ENCODE measurements at places on chromosomes 12 and 14.

GRCh38 chr14:51490205-51490604, 161.5 kb upstream of the FRMD6 start:
- no peak for DNase-seq

DNA sequence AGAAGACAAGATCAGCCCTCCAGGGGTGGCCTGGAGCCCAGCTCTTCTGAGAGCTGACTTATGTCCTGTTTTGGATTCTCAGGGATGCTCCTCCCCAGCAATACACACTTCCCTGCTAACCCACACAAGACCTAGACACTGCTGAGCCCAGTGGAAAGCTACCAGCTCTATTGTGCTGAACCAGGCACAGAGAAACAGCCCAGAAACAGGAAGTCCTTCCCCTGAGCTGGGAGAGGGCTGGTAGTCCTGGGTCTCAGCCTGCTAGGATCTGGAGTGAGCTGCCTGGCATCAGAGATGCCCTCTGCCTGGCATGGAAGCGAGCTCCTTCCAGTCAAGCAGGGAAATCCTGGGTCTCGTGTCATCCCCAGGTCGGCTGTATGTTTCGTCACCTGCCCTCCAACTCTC, 1.2 kb upstream of the LAG3 start:
- DNase-seq, result no peak

DNA sequence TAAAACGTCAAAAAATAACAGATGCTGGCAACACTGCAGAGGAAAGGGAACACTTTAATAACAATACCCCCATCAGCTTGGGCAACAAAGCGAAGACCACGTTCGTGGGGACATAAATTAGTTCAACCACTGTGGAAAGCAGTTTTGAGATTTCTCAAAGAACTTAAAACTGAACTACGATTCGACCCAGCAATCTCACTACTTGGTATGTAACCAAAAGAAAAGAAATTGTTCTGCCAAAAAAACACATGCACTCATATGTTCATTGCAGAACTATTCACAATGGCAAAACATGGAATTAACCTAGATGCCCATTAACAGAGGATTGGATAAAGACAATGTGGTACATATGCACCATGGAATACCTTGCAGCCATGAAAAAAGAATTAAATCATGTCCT, 81.2 kb upstream of the RAP1B start:
- no peak for DNase-seq

DNA sequence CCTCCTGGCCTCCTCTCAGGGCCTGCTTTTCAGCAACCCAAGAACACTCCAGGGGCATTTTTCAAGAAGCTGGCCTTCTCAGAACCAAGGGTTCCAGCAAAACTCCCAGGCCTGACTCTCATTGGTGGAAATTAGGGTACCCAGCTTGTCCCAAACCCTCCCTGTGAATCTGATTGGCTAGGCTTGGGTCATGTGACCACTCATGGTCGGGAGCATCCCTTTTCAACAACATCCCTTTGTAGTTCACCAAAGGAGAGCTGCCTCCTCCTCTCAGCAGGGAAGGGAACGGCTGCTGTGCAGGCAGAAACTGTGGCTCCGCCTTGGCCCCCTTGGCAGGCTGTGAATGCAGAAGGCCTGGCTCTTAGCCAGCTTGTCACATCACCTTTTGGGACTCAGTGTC, 94.5 kb downstream of the AACS start:
- no peak for DNase-seq

DNA sequence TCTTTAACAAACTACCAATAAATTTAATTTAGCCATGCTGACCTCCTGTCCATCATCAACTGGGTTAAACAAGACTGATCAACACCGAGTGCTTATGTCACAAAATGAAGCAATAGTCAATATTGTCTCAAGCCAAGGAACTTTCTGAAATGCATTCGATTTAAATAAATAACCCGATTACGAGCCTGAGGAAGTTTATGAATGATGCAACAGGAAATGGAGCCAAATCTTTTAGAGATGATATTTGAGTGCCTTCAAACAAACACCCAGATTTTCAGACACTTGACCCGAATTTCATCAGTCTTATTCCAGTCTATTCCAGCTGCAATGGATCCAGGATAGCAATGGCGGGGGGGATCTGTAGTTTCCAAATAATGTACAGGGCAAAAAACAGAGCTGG, 27.9 kb downstream of the FAR2 start:
- DNase-seq, result no peak

- DNase-seq, result no peak
These were observed 15.7 kb downstream of the TBX3 start for GRCh38 chr12:114668151-114668885.

DNA sequence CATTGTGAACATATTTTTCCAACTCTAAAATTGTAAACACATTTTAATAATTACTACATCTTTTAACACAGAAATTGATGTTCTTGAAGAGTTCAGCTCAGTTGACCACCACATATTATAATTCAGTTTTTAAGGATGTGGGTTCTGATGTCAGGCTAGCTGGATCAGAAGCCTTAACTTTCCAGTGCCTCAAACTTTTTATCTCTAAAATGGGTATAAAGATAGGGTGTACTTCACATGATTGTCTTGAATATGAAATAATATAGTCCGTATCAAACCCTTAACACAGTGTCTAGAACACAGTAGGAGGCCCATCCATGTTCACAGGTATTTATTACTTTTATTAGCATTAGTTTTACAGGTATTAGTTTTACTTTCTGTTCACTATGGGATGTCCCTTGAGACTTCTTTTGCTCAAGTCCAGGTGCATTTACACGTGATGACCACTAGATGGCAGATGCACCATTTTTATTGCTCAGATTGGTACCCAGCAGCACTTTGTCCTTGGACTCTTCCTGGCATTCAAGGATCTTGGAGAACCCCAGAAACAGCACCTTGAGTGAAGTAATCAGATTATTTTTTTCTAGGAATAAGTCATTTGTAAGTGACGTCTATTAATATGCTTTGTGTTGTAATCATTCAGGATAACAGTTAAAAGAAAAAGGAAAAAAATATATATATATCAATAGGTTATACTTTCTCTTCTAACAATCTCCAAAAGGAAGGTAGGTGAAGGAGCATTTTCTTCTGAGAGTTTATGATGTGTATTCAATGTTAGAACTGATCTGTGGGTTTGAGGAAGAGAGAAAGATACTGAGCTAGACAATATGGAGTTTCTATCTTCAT, 580.2 kb downstream of the ETNK1 start:
- DNase-seq, result peak; percentile 25

GRCh38 chr12:53324113-53324778, 2.8 kb upstream of the AAAS start:
- DNase-seq, result peak; percentile 80

DNA sequence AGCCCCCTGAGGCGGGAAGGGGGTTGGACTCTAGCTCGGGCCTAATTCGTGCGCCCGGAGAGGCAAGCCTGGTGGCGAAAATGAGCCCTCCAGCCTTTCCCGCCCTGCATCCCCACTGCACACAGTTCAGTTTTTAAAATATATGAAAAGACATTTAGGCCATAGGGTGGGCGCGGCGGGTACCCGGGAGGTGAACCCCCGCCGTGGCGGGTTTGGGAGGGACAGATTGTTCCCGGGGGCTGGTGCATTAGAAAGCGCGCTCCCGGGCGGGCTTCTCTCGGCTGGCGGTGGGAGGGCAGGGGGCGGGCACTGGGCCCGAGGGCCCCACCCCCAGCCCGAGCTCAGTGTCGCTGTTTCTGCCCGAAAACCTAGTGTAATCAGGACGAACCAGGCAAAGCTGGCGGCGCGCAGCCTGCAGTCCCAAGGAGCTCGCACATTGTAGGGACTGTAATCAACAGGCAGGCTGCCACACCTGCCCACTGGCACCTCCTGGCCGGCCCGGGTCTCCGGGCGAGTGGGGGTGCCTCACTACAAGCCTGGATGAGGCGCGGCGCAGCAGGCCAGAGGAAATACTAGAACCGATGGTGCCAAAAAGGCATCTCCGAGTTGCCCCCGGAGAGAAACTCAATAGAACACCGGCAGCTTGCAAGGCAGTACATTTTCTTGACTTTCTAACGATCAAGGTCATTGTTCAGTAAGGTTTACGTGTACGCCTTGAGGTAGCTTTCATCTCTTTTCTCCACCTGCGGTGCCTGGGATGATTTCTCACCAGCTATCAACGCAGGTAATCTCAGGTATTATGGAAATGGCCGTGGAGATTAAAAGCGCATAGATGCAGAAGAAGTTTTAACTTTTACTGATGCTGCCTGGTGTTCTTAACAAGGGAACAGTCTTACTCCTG, 764 bp upstream of the SPTB start:
- DNase-seq, result peak; percentile 68

DNA sequence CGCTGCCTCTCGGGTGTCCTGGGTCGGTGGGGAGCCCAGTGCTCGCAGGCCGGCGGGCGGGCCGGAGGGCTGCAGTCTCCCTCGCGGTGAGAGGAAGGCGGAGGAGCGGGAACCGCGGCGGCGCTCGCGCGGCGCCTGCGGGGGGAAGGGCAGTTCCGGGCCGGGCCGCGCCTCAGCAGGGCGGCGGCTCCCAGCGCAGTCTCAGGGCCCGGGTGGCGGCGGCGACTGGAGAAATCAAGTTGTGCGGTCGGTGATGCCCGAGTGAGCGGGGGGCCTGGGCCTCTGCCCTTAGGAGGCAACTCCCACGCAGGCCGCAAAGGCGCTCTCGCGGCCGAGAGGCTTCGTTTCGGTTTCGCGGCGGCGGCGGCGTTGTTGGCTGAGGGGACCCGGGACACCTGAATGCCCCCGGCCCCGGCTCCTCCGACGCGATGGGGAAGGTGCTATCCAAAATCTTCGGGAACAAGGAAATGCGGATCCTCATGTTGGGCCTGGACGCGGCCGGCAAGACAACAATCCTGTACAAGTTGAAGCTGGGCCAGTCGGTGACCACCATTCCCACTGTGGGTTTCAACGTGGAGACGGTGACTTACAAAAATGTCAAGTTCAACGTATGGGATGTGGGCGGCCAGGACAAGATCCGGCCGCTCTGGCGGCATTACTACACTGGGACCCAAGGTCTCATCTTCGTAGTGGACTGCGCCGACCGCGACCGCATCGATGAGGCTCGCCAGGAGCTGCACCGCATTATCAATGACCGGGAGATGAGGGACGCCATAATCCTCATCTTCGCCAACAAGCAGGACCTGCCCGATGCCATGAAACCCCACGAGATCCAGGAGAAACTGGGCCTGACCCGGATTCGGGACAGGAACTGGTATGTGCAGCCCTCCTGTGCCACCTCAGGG, 679 bp downstream of the ARF6 start:
- DNase-seq, result peak; percentile 83

DNA sequence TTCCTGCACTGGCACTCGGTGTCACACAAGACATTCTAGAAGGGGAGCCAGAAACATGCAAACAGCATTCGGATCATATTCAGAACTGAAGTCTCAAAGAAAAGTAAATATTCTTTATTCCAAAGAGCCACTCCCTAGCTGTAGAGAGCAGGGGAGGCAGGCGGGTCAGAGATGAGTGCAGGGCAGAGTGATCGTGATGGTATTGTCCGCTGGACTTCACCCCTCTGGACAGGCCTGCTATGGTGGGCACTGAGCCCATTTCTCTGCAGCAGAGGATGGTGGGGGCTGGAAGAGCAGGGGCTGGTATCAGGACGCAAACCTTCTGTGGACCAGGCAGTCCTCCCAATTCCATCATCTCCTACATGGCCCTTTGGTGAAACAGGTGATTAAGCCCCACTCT, 25.6 kb downstream of the IRF2BPL start:
- no peak for DNase-seq

DNA sequence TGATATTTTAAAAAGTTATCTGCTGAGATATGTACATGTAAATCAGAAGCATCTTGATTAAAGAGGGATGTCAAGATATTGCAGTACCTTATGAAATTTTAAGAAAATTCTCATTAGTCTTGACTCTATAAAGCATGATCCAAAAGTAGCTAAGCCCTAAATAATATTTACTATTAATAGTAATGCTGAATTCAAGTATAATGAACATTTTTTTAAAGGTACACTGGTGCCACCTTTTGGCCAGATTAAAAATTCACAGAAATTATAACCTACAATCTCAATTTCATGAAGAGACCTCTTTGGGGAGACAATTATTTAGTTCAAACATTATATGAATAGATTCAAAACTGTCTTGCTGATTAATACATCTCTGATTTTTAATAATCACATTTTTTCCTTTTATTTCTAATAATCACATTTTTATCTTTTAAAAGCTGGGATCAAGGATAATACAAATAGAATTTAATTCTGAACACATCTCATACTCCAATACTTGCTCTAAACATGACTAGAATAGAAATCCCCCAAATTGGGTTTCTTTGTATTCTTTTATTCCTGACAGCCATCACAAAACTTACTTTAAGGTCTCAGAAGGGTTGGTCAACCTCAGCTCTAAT, 13.4 kb downstream of the AKAP5 start:
- no peak for DNase-seq

DNA sequence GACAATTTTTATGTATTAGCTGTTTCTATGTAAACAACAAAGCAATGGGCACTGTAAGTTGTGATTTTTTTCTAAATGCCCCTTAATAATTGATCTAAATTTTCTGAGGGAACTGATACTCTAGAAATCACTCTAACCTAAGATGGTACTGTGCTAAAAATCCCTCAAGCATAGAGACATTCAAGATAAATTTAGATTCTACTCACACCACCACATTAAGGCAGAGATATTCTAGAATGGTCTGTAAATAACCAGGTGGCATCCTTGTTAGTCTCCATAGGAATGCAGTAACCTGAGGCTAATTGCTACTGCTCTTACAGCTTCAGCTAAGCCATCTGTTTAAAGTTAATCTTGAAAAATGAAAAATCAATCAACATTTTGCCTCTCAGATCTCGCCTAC, 87.3 kb downstream of the SLC41A2 start:
- DNase-seq, result no peak

DNA sequence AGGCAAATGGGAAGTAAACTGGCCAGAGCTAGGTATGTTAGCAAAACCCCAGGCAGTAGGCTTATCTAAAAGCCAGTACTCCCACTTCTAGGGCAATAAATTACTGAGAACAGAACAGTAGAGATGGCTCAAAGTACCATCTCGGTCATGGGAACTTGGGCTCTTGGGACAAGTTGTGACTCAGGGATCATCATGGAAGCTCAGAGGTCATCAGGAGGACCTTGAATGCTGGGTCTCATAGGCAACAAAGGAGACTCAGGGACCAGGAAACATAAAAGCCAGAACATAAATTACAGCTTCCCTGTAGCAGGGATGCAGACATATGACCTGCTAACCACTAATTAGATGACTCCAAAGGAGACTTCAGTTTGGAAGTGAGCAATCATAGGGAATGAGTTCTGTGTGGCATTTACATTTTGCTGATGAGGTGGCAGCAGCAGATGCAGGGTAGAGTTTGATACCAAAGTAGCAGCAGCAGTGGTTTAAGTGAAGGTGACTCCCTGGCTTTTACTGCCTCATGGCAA, 97.6 kb upstream of the SCAF11 start:
- no peak for DNase-seq

DNA sequence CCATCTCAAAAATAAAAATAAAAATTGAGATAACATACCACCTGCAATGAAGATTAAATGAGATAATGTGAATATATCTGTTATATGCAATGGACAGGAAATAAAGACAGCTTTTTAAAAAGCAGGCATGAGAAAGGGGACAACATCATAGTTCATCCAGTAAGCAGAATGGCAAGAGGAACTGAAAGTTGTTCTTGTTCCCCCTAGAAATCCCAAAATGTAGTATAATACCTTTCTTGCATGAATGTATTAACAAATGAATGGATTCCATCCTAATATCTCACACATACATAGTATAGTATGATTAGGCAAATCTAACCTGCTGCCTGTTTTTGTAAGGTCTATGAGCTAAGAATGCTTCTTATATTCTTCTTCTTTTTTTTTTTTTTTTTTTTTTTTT, 31.4 kb downstream of the FGD6 start:
- DNase-seq, result no peak

- DNase-seq, result no peak
These were observed 145.8 kb downstream of the NTF3 start for GRCh38 chr12:5577741-5578140.
